ENCODE measurements at places on chromosomes 11 and 22. TPM values are rescaled to one million over a fixed set of nuclear protein-coding genes. Genes with fewer than 3 reads are reported as not detected.

FGF4 gene
- not detected for total RNA-seq

UFD1 gene
- 38.9 TPM for total RNA-seq

FADS1 gene
- 347 TPM for total RNA-seq

VWCE gene
- total RNA-seq, result 3.4 TPM

SLC17A6 gene
- total RNA-seq, result not detected

TSPAN18 gene
- total RNA-seq, result 3.6 TPM

CYP2D6 gene
- total RNA-seq, result 0.24 TPM

OR6A2 gene
- 0.32 TPM for total RNA-seq

CHKA gene
- total RNA-seq, result 10.0 TPM

MTFP1 gene
- 5.0 TPM for total RNA-seq

DMC1 gene
- 7.2 TPM for total RNA-seq

RTN4R gene
- 0.16 TPM for total RNA-seq

LBHD1 gene
- total RNA-seq, result 4.0 TPM

SLC16A8 gene
- under 0.01 TPM for total RNA-seq

KRTAP5-9 gene
- total RNA-seq, result 0.16 TPM

SLC22A8 gene
- total RNA-seq, result not detected

TRIM66 gene
- total RNA-seq, result 7.0 TPM

FIBIN gene
- total RNA-seq, result 178 TPM

ZNF214 gene
- total RNA-seq, result 4.7 TPM

SCGB1D2 gene
- total RNA-seq, result not detected

BCO2 gene
- 1.1 TPM for total RNA-seq

WNT7B gene
- not detected for total RNA-seq

KCNJ5 gene
- total RNA-seq, result 0.12 TPM
